ENCODE measurements at places on chromosomes 3 and 15.

- DNase-seq: no peak
Observed at GRCh38 chr15:80211976-80212375, 40.0 kb downstream of the CTXND1 start.

GRCh38 chr3:172467170-172467824 is 19.0 kb upstream of the GHSR start:
- DNase-seq: no peak

DNA sequence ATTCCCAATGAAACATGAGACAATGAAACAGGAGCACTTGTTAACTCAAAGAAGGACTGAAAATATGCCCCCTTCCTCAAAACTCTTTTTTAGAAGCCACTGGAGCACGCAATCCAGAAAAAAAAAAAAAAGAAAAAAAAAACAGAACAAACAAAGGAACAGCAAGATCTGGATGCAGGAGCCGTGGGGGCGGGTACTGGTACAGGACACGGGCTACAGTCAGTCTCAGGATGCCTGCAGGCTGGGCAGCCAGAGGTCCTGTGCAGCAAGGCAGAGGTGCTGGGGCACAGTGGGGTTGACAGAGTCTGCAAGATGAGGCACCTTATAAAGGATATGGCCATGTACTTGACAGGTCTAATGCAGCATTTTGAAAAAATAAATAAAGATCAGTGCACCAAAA is 22.3 kb upstream of the ALDH1L1 start:
- DNase-seq: no peak

DNA sequence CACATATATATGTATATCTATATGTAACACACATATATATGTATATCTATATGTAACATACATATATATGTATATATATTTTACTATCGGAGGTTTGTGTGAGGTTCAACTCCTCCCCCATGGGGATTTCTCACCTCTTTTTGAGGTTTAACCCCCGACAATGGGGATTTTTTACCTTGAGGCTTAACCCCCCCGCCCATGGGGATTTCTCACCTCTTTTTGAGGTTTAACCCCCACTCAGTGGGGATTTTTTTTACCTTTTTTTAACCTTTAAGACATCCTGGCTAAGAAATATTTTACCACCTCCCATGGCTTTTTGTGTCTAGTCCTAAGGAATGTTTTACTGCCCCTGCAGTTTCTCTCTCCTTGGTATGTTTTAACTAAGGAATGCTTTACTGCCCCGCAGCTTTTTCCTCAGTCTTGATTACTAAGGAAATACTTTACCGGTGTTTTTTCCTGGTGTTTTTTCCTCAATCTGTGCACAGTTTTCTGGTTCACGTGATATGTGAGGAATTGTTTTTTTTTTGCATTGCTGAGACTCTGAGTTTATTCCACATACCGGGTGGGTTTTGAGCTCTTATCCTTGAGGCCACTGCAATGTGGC is 185.2 kb downstream of the KLF13 start:
- DNase-seq: no peak

- DNase-seq: peak; percentile 49
Observed at GRCh38 chr15:81133782-81134461, at the start of gene CFAP161. Gene CFAP161 (plus strand): TSS chr15:81134270. CDS start chr15:81134330, 60 bp downstream.

GRCh38 chr15:84656972-84657371 is 1.0 kb downstream of the NMB start:
- DNase-seq: no peak

DNA sequence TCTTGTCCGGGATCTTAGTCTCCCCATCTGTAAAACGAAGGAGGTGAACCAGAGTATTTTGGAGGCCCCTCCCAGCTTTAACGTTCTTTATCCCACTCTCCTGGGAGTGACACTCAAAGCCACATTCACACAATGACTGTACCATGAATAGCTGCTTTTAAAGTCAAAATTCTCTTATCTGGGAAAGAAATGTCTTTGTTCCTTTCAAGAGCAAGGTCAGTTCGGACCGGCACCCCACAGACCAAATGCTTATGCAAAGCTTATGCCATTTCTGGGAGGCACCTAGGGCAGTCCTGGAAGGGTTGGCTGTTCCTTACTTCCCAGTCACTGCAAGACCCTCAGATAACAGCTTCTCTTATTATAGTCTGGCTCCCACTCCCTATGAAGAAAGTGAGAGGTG is 53.5 kb upstream of the WNT5A start:
- DNase-seq: no peak

GRCh38 chr15:36109943-36110658 is 469.3 kb upstream of the CDIN1 start:
- DNase-seq: no peak

Measured in SHP77 treated with DMSO at 0.1 percent for 48 hours (cell line).